Stimulated activated CD4-positive, alpha-beta T cell treated with anti-CD3 and anti-CD28 coated beads, Interleukin-1b, Interleukin-23, amount 100 ng/mL, for 1 hour (primary cell): ENCODE measurements at places on chromosomes 7 and 10.

DNA sequence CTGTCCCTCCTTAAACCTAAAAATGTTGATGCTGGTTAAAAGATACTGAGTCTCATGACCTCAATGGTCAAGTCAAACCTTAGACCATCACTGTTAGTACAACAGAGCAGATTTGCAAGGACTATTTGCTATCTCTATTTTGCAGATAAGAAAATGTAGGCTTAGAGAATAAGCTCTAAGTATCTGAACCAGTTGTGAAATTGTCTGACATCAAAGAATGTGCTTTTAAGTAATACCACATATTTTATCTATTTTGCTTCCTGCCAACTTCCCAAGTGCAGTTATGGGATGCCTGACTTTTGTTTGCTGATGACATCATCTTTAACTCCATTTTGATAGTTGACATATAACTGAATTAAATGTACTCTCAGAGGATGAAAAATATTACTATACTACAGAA, 83.6 kb upstream of the TMEM106B start:
- no peak for DNase-seq

GRCh38 chr7:112204499-112205342, 1.5 kb downstream of the DOCK4 start:
- DNase-seq, result no peak

GRCh38 chr10:38741226-38741625, 647.1 kb downstream of the ZNF37A start:
- DNase-seq, result no peak

DNA sequence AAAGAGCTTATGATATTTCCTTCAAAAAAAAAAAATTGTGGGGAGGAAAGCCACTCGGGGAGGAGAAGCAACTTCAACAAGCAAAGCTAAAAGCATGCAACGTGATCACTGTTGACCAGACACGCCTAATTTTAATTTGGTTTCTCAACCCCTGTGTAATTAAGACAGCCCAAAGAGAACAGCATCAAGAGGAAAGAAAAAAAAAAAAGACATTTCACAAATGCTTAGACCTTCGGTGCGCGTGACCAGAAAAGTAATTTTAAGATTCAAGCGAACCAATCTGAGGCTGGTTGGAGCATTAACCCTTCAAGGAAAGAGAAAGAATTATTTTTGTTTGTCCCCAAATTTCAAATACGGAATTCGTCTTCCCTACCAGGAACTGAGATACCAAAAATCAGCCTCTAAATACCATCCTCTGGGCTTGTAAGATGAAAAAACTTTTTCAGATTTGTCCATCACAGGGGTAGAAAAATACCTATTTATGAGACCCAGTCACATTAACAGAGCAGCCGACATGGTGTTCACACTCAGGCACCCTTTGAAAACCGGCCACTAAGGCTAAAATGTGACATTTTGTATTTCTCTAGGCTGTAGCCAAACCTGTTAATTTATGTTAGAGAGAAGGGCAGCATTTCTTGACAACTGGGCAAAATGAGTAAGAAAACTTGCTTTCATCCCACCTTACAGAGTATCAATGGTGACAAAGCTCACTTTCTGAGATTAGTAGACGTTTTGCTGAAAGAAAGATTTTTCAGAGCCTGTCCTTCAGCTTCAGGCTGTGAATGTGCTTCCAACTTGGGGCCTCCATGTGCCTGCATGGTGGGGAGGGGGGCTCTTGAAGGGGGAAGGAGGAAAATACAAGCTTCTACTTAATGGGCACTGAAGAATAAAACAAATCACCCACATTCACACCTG, 179.9 kb upstream of the KLF14 start:
- no peak for DNase-seq

DNA sequence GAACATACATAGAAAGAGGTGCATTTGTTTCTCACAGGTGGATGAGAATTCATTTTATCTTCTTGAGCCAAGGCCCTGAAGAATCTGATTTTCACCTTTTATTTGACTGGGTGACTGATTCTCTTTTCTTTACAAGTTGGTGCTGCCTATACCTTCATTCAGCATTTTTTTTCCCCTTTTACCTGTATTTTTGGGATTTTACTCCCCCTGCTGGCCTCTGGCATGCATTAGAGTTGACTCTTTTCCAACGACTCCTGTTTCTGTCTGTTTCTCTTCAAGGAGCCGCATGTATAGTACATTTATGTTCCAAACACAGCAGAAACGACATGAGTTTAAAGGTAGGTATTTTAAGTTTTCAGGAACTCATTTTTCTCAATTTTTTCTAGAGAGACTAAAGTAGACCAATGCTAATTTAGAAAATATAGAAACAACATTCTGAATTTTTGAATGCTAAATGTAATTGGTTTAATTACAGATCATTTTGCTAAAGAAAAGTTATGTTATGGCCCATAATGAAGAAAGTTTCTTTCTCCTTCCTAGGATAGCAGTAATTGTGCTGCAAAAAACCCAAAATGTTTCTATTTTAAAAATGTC, 149.8 kb upstream of the HDAC9 start:
- no peak for DNase-seq

DNA sequence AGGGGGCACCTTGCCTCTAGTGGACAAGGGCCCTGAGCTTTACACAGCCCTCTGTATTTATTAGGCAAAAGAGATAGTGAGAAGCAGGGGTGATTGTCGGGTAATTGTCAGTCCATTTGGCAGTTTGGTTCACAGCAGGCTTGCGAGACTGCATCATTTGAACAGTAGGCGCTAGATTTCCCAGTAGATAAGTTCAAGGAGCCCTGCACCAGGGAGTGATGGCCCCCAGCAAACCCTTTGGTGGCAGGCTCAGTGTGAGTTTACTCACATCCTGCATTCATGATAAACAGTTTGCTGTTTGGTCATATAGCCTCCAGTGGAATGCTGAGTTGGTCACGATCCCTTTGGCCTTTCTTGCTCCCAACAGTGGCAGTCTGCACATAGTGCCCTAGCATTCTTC, 59.4 kb downstream of the MARCHF5 start:
- DNase-seq, result no peak

- no peak for DNase-seq
These were observed 77.1 kb upstream of the GNAI1 start for GRCh38 chr7:80057488-80057887.

DNA sequence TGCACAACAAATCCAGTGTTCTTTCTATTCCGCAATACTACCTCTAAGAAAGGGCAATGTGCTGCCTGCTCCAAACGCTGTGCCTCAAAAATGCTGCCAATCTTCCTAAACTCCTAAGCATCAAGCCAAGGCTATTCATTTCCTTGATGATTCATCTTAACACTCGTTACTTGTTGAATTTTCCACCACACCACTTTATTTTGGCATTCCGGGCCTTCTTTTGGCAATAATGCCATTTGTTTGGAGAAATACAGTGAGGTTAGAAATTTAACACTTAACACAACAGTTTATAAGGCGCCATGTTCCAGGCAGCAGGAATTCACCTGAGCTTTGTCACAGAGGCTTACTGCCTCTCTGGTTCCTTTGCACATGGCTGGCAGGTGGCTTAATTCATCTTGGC, 82.6 kb upstream of the ABCB5 start:
- DNase-seq, result no peak

GRCh38 chr7:140537750-140538482, 58.6 kb upstream of the MKRN1 start:
- DNase-seq, result no peak

DNA sequence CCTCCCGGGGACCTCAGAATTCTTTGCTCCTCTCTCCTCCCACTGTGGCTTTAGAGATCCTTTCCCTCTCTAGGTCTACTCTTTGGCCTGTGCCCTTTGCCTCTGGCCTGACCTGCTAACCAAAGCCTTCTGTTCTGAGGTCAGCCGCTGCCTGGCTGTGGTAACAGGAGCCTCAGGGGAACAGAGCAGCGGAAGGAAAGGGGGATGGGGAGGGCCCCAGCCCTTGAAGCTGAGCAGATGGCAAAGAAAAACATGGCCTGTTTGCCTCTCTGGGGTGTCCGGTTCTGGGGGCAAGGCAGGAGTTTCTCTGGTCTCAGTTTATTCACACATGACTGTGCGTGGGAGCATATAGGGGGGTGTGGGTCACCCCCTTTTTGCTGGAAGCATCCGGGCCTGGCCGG, 28.2 kb downstream of the COL26A1 start:
- DNase-seq, result no peak

DNA sequence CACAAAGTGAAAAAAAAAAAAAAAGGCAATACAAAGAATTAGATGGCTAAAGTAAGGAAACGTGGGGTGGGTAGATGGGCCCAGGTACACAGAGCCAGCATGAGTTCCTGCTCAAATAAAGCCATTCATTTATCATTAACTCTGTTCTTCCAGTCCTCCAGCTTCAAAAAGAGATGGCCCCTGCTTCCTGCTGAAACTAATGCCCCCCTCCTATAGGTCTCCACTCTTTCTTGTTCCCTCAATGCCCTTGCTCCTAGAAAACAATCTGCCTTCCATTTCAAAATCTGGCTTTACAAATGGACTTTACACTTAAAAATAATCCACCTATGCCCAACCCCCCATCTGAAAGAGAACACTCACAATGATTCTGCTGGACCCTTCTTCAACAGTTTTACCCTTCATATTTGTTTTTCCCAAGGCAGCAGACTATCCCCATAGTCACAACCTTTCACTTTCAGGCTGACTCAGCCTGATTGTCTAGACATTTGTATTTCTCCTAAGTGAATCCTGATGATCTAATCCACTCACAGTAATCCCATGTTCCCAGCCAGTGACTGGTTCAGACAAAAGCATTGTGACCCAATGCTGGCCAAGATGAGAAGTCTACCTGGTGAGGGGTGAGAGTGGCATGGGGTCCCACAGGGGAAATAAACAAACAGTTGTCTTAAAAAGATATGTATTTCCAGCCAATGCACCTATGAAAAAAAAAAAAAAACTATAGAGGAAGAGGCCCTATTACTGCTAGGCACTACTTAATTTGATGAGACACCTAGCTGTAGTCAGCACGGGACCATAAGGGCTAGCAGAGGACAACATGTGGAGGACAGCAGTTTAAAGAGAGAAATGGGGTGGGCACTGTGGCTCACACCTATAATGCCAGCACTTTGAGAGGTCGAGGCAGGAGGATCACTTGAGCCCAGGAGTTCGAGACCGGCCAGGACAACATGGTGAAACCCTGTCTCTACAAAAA, 74.6 kb upstream of the GRID1 start:
- DNase-seq, result no peak

GRCh38 chr7:50229964-50230363, 74.6 kb upstream of the IKZF1 start:
- no peak for DNase-seq

DNA sequence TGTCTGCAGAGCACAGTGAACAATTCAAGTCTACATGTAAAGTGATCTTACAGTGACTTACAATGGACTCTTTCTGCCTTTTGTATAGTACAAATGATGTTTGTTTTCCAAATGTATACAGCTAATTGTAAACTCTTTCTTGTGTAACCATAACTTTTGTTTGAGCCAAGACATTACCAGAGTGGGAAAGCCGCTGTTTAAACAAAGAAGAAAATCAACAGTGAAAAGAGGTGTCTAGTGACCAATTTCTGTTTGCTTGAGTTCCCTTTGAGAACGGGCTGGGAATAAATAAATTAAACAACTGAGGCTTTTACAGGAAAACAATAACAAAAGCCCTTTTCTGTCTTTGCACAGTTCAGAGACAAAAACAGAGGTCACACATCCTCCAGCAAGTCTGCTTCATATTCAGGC, 1163.4 kb downstream of the CNTNAP2 start:
- no peak for DNase-seq

GRCh38 chr10:79380125-79380945, 33.1 kb downstream of the PPIF start:
- DNase-seq, result no peak

- DNase-seq, result no peak
These were observed 831.0 kb downstream of the NXPH1 start for GRCh38 chr7:9264395-9264794.

DNA sequence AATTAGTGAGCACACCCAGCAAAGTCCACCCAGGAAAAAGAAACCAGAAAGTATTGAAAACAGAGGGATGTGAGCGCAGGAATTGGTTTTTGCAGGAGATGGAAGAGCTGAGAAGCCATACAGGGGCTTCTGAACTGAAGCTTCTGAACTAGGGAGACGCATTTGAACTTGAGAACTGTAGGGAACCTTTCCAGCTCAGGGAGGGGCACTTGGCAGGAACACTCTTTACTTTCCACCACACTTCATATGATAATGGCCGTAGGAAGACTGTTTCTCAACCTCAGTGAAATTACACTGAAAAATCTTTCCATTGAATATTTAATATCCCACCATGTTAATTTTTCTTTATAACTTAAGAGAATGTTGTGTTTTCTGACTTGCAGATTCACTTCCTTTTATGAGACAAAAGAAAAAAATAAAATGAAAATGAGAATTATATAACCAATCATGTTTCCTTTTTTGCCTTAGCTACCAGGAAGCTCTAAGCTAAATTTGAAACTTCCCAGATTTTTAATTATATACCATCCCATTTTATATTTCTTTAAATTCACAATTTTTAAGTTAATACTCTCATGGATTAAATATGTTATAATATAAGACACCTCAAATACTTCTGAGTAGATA, 98.3 kb upstream of the TCF7L2 start:
- DNase-seq, result no peak

DNA sequence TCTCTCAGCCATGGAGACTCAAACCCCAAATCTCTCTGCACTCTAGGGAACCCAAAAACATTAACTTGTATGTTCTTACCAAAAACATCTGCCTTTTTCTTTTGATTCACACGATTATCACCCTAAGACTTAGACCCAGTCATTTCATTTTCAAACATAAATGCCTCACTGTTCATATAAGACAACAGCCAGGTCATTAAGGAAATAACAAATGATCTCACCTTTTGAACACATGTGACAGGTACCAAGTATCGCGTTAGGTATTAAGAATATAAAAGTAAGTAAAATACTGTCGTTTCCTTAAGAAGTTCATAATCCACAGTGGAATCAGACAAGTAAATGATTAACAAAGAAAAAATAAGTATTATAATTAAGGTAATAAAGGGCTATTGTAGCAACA, 8.8 kb downstream of the TM9SF3 start:
- no peak for DNase-seq

DNA sequence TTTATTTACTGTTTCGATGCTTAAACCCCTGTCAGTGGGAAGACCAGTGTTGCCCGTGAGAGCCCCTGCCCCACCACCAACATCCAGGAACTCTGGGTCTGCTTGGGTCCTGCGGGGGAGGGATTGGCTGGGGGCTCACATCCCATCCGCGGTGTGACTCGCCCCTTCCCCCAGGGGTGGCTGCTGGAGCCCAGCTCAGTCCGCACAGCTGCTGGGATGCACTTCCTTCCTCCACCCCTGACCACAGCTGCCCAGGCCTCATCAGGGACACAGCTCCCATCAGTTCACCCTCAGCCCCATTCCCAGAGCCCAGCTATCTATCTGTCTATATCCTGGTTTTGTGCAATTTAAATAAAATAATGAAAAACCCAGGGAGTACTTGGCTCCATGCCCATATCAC, 54.5 kb downstream of the JAKMIP3 start:
- no peak for DNase-seq

DNA sequence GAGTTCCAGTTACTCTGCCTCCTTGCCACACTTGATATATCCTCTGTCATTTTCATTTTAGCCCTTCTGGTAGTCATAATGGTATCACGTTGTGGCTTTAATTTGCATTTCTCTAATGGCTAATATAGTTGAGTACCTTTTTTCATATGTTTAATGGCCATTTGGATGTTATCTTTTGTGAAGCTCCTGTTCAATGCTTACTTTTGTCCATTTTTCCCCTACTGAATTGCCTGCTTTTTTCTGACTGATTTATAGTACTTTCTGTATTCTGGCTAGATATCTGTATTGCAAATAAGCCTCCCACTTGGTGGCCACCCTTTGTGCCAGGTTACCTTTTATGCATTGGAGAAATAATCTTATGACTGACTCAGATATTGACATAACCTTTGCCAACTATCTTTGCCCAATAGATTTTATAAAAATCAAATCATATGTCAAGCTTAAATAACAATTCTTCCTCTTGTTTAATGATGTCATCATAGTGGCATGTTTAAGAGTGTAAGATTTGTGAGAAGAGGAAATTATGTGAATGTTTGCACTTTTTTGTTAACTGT, 50.6 kb downstream of the PRPF18 start:
- no peak for DNase-seq
